LoVo (cell line): ENCODE measurements at places on chromosomes 13 and 19.

DNA sequence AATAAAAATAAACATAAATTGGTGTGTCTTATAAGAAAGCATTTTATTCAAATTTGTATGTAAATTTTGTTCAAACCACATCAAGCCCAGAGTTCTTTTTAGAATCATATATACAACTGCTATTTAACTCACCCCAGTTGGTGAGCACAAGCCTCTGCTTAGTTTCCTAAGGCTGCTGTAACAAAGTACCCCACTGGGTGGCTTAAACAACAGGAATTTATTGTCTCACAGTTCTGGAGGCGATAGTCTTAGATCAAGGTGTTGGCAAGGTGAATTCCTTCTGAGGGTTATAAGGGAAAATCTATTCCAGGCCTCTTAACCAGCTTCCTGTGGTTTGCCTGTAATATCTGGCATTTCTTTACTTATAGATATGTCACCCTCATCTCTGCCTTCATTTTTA lies 1133.5 kb downstream of the OLFM4 start:
- DNase-seq, result no peak

- DNase-seq, result no peak
Observed at GRCh38 chr13:86446311-86446710, 647.1 kb upstream of the SLITRK6 start.

DNA sequence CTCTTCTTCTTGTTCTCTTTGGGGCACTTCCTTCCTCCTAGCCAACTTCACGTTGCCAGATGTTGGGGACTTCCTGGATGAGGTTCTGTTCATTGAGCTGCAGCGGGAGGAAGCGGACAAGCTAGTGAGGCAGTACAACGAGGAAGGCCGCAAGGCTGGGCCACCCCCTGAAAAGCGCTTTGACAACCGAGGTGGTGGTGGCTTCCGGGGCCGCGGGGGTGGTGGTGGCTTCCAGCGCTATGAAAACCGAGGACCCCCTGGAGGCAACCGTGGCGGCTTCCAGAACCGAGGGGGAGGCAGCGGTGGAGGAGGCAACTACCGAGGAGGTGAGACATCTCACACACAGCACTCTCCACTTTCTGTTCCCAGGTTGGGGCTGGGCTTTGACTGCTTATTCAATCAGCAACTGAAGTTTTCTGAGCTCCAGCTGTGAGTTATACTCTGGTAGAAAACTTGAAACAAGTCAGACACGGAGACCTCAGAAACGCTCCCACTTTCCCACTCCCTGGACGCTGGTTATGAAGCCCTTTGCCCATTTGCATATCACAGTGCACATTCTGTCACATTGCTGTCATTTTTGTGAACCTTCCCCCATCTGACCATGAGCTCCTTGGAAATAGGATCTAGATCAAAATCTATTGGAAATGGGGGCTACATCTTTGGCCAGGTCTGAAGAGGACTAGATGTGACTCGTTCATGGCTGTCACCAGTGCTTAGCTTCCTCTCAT lies 7.2 kb upstream of the CCDC97 start:
- DNase-seq, result no peak

- DNase-seq, result no peak
Observed at GRCh38 chr13:22538400-22538799, 642.4 kb upstream of the SGCG start.

DNA sequence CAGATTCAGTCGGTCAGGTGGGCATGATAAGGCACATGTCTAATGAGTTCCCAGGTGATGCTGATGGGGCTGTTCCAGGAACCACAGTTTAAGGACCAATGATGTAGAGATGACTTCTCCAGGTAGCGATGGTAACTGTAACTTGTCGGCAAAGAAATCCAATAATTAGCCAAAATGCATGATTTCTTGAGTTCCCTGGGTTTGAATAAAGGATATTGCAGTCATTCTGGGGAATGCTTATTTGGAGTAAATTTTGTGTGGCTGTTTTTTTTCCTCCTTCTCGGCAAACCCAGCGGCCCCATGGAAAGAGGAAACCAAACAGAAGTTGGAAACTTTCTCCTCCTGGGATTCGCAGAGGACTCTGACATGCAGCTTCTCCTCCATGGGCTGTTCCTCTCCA lies at the start of gene OR7C2:
Gene OR7C2 (plus strand): TSS at position 301 of the 400 bp plus-strand sequence. CDS start 0 bp downstream, at position 301.
- no peak for DNase-seq

GRCh38 chr13:33758113-33758512 lies 59.8 kb upstream of the RFC3 start:
- no peak for DNase-seq

GRCh38 chr19:11261431-11261970 lies 823 bp downstream of the DOCK6 start:
- no peak for DNase-seq
